ENCODE measurements at places on chromosomes 1 and 21. TPM values are rescaled to one million over a fixed set of nuclear protein-coding genes. Genes with fewer than 3 reads are reported as not detected.

DNA sequence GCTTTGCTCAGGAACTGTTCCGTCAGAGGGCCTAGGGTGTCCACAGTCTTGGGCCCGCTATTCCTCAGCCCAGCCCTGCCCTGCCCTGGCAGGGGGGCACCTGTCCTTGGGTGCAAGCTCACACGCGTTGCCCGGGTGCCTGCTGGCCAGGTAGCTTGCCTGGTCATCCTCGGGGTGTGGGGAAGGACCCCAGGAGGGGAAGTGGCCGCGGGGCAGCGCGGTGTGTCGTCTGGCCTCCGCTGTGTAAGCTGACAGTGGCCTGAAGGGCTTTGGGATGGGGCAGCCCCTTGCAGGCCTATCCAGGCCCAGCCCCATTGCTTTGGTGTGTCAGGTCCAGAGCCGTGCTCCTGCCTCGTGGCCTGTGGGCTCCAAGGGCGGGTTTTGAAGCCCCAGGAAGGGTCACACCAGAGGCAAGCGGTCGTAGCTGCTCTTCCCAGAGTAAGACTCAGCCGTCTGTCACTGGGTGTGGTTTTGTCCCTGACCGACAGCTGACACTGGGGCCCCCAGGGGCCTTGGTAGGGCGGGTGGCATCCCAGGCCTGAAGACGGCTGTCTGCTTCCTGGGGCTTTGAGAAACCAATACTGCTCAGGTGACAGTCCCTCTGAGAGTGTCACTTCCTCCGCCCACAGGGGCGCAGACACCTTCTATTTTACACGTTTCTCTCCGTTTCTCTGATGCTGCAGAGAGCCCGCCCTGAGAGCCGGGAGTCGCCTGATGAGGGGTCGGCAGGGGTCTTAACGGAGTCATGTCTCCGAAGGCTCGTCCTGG, 72.1 kb downstream of the SKI start:
- DNase-seq = peak; percentile 92

- DNase-seq = no peak
Measured at GRCh38 chr1:223175633-223176032, 32.6 kb upstream of the TLR5 start.

GRCh38 chr1:28173151-28173979, 3.1 kb downstream of the PTAFR start:
- DNase-seq = no peak

GRCh38 chr1:9881838-9882249, 28.2 kb downstream of the CTNNBIP1 start:
- DNase-seq = no peak

DNA sequence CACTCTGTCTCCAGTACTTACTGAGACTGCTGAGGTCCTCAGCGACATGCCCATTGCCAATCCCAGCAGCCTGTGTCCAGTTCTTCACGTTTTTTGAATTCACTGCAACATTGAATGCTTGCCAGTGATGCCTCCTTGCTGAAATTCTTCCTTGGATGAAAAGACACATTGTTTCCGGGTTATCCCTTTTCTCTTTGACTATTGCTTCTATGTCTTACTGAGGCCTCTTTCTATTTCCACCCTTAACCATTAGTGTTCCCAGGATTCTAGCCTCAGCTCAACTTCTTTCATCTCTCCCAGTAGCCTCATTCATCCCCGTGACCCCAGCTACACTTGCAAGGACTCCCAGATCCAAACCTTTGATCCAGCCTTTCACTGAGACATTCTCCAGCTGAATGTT, 46.5 kb upstream of the KIF26B start:
- no peak for DNase-seq

GRCh38 chr1:84853741-84854721, 39.0 kb downstream of the LPAR3 start:
- peak; percentile 49 for DNase-seq

DNA sequence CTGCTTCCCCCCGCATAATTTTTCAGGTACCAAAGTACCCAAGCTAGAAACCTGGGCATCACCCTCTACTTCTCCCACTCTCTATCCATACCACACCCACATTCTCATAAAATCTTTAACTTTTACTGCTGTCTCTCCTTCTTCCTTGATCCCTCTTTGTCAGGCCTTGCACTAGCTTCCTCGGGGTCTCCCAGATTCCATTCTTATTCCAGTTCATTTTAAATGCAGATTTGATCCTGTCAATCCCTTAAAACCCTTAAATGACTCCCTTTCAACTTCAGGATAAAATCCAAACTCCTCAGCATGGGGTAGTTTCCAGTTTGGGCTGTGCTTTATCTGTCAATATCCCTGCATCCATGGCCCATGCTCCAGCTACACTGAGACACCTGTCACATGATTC, 343.5 kb downstream of the PBX1 start:
- DNase-seq = no peak

GRCh38 chr1:186715887-186716809, 35.9 kb upstream of the PTGS2 start:
- DNase-seq = no peak

DNA sequence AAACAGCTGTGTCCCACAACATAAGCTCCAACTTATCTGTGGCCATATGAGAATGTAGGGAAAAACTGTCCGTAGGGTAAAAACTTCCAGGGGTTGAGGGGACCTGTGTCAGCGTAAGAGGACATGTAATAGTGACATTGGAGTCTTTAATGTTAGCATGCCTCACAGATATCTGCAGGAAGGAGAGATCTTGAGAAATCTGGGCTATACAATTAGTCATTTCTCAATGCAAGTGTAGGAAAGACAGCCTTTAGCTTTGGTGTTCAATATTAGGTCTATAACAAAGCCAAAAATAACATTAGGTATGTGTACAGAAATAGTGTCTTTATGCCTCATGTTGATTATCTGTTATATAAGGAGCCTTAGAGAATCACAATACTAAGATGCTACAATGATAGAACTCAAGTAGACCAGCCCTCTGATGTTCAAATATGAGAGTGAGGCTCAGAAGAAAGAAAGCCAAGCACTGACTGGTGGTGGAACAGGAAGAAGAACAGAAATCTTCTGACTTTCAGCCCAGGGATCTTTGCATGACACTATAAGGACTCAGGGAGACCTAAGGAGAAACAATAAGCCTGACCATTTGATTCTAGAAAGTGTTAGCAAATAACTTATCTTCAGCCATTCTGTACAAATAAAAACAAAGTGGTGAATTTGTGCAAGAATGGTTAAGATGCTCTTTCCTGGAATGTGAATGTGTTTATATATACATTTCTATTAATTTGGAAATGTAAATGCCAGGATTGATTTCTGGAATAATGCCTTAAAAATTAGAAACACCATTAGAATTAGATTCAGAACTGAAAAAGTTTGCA, 152.6 kb downstream of the ZC3H11B start:
- no peak for DNase-seq

F13B gene
- total RNA-seq = not detected

PLEKHG5 gene
- total RNA-seq = 1.1 TPM

DNA sequence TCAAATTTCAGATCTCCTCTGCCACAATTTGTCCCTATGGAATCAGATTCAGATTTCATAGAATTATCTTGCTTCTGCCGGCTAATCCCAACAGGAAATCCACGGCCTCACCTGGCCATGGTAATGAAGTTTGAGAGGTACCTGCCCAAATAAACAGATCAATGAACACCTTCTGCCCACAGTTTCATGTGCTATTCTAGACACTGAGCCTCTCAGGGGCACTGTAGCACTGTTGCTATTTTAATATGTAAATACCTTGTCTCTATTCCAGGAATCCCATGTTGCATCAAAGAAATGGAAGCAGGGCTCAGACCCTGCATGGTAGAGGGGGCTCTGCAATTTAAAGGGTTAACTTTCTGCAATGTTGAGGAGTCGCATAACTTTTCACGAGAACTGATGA, 593.1 kb downstream of the PTBP2 start:
- no peak for DNase-seq

- DNase-seq = no peak
Measured at GRCh38 chr1:174448531-174448883, 743 bp downstream of the GPR52 start.
